ENCODE measurements at places on chromosomes 12 and 14.

GRCh38 chr12:44307506-44308168 lies 471.8 kb downstream of the TMEM117 start:
- peak; percentile 91 for DNase-seq

GRCh38 chr12:132639956-132640520 lies 21.5 kb downstream of the P2RX2 start:
- no peak for DNase-seq

DNA sequence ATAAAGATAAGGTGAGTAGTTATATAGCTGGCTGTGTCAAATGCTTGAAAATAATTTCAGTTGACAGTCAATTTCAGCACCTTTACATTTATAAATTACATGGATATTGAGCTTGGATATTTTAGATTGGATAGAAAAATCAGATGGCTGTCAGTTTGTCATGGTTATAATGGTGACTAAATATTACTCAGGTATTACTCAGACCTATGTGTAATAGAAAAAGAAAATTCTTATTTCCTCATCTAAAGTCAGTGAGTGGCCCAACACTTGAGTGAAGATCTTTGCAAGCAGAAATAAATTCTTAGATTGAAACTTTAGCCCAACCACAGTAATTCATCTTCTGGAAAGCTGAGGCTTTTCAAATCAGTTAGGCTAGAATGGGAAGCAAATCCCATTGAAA lies 354.4 kb downstream of the NAV3 start:
- no peak for DNase-seq

DNA sequence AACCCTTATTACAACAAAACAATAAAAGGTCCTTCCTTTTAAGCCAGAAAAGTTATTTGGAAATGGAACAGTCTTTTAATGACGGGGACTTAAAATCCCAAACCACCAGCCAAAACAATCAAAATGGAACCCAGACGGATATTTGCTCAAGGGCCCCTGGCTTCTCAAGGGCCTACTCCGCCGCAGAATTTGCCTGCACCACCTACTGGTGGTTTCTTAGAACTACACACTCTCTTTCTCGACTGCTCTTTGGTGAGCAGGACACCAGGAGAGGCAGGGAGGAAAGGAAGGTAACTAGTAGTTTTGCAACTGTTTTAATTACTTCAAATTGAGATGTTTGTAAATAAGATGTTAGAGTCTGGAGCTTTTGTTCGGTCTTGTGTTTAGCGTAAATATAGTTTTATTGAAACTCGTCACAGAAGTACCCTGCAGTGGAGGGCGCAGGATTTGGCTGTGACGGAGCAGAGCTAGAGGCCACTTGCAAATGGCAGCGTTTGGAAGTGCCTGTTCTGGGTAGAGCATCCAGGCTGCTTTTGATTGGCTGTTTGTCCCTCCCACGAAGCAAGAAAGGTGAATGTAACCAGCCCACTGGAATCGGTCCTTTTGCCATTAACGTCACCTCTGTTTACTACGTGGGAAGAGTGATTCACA lies 238.5 kb downstream of the CACNA1C start:
- DNase-seq, result peak; percentile 68

DNA sequence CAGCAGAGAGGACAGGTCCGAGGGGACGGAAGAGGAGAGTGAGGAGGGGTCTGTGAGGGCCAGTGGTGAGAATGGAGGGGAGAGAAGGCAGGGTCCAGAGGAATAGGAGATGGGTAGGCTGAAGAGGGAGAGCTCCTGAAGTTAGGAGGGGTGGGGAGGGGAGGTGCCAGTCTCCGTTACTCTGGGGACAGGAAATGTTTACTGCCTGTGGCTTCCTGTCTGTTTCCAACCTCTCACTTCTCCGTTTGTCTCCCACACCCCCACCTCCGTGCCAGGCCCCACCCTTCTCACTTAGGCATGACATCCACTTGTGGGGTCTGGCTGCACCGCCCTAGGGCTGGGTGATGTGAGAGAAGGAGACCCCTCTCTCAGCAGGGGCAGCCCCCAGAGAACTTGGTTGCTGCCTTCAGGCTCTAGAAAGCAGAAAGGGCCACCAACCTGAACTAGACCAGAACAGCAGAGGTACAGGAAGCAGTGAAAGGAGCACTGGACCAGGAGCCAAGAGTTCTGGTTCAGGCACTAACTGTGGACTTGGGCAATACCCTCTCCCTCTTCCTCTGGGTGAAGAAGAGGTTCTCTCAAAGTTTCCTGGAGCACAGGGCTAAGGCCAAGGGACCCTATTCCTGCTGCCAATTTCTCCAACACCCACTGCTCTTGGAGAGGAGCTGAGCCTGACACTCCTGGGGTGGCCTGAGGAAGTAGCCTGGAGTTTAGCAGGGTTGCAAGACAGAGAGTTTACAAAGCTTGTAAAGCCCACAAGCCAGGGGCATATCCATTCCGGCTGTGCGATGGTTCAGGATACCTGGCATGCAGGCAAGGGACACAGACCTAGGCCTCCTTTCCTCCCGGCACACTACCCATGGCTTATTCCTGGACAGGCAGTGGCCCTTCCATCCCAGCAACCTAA lies 5.5 kb downstream of the ITGA5 start:
- no peak for DNase-seq

- no peak for DNase-seq
Measured at GRCh38 chr14:33918256-33918655, 32.6 kb downstream of the EGLN3 start.

GRCh38 chr14:97366400-97366799 lies 569.2 kb downstream of the VRK1 start:
- no peak for DNase-seq

DNA sequence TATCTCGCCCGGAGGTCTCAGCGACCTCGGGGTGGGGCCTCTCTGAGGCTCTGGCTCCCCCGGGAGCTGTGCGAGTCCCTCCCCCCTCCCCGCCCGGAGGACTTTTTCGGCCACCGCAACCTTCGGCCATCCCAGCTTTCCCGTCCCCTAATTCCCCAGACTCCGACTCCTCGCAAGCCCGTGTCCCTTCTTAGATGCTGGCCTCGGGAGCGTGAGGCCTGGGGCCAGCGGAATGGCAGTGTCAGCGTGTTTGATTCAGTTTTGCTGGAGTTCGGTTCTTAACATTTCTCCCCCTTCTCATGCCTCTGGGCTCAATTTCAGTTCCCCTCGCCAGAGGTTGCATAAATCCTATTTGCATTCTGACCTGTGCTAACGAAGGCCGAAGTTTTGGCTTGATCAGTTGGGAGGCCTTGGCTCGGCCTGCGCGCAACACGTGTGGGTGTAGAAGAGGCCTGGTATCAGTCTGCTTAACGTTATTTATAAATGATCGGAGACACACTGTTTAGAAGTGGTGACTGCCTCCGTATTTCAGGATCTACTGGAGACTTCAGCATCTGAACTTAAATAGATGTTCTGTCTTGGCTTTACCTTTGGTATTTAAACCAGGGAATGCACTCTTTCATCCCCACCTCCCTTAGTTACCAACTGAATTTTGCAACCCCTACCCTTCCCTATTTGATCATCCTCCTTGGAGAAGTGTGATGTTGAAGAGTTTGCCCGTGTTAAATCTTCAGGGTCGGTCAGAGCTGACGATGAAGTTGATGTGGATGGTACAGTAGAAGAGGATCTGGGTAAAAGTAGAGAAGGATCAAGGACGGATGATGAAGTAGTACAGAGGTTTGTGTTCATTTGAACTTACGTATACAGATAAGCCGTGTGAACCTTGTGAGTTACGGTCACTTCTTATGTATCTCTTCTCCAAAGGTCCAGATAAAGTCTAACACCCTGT lies 851 bp downstream of the HSP90B1 start:
- DNase-seq, result peak; percentile 50

DNA sequence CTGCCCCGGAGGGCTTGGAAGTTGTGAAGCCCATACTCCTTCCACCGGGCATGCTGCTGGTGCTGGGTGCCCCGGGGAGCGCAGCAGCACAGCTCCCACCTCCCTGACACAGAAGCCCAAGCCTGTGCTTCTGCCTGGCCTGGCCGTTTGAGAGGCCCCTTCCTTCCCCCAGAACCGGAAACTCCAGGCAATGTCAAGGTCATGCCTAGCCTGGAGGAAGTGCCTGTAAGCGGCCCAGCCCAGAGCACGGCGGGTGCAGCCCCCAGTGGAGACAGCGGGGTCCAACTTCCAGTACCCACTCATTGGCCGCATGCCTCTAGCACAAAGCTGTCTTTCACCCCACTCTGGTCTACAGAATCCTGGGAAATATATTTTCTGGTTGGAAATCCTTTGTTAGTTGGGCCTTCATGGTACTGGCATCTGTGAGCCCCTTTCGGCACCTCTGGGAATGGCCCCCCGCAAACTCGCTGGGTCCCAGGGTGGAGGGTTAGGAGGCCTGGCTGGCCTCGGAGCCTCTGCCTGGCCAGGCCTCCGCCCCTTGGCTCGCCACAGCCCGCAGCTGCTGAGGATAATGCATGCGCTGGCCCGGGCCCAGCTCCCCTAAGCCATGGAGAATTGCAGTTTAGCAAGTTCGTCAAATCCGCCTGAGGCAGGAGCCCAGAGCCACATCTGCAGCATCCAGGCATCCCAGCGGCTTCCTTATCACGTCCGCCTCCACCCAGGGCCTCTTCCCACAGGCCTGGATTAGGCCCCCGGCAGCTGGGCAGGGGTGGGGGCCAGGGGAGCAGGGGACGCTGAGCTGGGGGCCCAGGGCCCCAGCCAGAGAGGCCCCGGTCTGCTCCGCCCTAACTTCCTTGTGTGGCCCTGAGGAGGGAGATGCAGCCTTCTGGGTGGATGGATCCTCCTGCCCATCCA lies 48.9 kb upstream of the DLK1 start:
- peak; percentile 50 for DNase-seq

DNA sequence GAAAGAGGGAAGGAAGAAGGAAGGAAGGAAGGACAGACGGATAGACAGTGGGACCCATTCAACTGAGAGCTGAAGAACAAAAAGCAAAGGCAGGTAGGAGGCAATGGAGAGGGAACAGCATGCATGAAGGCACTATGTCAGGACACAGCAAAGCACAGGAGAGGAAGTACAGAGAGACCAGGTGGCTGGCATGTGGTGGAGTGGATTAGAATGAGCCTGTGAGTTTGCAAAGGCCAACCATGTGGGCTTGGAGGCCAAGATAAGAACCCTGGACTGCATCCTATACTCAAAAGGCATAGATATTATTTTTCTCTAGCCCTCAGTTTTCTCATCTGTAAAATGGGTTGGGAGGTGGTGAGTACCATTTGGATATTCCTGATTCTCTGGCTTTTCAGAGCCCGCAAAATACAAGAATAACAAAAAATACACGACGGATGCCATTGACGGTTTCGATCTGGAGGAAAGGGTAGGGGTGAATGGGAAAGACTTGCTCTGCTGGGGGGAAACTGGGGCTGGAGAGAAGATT lies 102.9 kb downstream of the WSCD2 start:
- DNase-seq, result peak; percentile 34

GRCh38 chr14:67919259-67920032 lies 99.9 kb downstream of the RAD51B start:
- DNase-seq, result no peak

GRCh38 chr14:58824106-58824505 lies 186.3 kb downstream of the DACT1 start:
- DNase-seq, result no peak

DNA sequence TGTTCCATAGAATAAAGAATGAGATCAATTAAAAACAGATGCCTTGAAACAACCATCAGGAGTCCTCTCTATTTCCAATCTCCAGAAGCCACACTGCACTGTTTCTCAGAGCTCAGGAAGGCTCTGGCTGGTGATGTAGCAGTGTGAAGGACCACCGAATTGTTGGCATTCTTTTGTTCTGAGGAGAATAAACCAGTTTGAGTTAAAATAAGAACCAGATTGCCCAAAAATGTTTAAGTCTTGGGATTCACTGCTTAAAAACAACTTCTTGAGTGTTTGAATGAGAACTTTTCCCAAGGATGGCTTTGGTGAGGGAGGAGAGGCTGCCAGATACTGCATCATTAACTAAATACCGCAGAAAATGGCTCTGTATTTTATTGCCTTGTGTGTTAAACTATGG lies 341.2 kb downstream of the C12orf75 start:
- DNase-seq, result no peak

GRCh38 chr12:12864243-12864642 lies 27.1 kb upstream of the GPRC5A start:
- DNase-seq, result no peak

DNA sequence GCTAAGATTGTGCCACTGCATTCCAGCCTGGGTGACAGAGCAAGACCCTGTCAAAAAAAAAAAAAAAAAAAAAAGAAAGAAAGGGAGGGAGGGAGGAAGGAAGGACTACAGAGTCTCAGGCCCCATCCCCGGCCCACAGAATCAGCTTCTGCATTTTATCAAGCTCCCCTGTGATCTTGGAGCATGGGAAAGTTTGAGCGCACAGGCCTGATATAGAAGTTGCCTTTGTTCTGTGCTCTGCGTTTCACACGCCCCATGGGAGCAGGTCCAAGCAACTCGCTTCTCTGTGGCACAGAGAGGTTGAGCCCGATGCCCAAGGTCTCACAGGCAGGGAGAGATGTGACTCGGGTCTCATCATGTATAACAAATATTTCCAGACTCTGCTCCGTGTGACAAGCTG lies 101.8 kb downstream of the PHETA1 start:
- no peak for DNase-seq

- no peak for DNase-seq
Measured at GRCh38 chr12:91123236-91123916, 12.1 kb upstream of the LUM start.

GRCh38 chr14:87405563-87405962 lies 587.4 kb downstream of the GALC start:
- DNase-seq, result no peak

- no peak for DNase-seq
Measured at GRCh38 chr14:67446371-67447032, 34.5 kb upstream of the PLEK2 start.

DNA sequence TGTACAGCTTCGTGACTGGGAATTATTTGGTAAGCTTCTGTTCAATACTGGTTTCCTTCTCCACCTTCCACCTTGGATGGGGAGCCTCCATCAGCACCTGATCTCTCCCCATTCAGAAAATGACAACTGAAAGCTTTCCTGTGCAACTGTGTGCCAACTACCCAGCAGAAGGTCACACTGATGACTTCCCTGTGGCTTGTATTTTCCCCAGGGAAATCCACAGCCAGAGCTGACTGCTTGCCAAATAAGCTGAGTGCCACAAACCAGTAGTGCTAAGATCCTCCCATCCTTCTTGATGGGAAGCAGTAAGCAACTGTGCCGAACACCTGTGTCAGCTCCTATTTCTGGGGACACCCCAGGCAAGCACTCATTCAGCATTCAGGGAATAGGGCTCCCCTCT lies 257.2 kb upstream of the SOX5 start:
- DNase-seq, result peak; percentile 13

GRCh38 chr14:89792489-89793366 lies 161.8 kb downstream of the EFCAB11 start:
- DNase-seq, result no peak

DNA sequence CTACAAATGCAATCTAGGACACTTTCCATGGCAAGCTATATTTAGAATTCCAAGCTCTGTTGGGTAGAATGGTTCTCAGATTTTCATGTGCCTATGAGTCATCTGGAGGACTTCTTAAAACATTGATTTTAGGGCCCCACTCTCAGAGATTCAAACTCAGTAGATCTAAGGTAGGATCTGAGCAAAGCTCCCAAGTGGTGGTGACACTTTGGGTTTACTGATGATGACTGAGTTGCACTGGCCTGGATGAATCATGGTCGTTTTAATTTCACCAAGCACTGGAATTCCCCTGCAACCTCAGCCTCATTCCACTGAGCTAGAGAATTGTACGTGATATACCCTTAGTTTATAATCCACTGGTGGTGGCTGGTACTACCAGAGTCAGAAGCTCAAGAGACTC lies 86.5 kb downstream of the PPM1H start:
- no peak for DNase-seq

- peak; percentile 91 for DNase-seq
Measured at GRCh38 chr12:122023339-122024131, 1.9 kb downstream of the BCL7A start.

GRCh38 chr14:75220156-75220555 lies 43.7 kb upstream of the TMED10 start:
- DNase-seq, result no peak

All from NCI-H82 (cell line).